Thoracic aorta (tissue), 2 donors: ENCODE measurements at places on chromosomes 7 and 10. TPM values are rescaled to one million over a fixed set of nuclear protein-coding genes. Genes with fewer than 3 reads are reported as not detected.

DNA sequence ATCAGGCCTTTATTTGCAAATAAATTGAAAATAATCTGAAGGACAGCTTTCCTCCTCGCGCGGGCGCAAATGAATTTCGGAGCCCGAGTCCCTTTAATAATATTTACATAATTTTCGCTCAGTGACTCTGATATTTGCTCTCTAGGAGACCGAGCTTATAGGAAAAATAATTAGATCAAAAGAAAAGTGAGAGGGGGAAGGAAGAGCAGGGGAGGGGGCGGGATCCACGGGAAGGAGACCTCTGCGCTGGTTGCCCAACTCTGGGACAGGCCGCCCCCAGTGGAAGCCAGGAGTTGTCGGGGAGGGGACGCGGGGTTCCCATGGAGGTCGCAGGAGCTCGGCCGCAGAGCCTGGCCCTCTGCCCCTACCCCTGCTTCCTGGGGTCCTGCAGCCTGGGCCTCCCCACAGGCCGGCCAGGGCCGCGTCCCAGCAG lies 5.8 kb downstream of the UNCX start:
- no peak for DNase-seq

LRRD1 gene
- not detected for total RNA-seq

KCND2 gene
- total RNA-seq = 0.14 TPM

DNA sequence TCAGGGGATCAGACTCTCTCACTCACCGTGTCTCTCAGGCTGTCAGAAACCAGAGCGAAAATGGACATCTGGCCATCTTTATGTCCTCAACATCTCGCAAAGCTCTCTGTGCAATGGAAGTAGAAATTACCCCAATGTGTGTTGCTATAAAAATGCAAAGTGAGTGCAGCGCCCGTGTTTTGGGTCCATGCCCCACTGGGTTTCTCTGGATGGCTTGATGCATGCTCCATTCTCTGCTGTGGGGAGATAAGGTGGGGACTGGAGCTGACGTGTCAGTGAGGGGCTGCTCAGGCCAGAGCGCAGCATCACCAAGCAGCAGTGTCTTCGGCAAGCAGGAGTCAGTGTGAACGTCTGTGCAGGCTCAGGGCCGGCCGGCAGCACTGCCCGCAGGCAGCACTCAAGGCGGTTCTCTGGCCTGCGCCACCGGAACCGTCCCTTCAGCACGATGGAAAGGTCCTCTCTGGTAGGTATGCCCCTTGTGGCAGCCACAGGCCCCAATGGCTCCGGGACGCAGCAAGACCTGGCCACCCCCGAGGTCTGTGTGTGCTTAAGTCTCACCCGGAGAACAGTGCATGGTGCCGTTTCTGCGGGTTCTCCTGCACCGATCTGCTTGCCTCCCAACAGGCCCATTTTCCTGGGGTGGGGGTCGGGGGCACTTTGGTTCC lies 30.2 kb downstream of the WDR86 start:
- no peak for DNase-seq

DNA sequence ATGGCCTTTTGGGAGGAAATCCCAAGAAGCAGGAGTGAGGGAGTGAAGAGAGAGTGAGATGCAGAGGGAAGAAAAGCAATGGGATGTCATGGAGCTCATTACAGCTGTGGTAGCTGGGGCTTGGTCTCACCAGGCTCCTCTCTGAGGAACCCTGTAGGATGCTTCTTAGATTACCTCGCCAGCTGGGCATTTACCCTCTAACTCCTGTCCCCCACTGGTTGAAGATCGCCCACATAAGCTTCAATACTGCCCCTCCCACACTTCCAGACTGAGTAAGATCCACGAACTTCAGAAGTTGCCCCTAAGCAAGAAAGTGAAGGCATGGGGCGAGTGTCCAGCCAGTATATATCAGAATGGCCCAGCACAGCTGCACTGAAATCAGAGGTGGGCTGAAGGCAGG lies 58.1 kb upstream of the SLC35B4 start:
- DNase-seq = no peak

DNA sequence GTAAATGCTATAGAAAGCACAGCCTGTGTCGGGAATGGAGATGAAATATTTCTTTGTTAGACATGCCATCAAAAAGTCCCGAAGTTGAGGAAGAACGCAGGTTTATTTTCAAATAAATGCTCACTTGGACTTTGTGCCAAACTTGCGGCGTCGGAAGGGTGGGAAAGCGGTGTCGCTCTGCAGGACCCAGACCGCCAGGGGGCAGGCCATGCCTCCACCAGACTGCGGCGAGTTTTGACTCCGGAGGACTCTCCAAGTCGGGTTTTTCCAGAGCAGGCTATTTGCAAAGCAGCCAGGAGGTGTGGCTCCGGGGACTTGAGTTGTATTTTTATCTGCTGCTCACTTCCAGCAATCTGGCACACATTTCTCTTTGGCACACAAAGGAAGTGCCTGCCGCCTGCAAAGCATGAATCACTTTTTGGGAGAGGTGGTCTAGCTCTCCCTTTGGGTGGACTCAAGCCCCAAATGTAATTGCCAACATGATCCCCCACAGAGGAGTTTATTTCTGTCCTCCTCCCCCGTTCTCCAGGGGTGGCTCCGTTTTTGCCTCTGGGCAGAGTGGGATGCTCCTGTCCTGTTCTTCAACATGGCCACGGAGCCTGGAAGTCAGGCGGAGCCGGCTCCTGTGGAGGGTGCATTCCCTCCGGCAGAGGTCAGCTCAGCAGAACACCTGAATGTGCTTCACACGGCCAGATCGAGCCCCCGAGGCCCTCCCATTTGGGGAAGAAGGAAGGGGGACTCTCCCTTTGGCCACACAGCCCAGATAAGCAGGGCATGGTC lies 82.3 kb upstream of the GPR26 start:
- peak; percentile 75 for DNase-seq
